Thoracic aorta (tissue), 2 donors: ENCODE measurements at places on chromosomes 2 and 18.

- DNase-seq: no peak
Observed at GRCh38 chr2:47373747-47374146, 29.2 kb upstream of the MSH2 start.

GRCh38 chr18:3967359-3968180 is 487.5 kb downstream of the DLGAP1 start:
- no peak for DNase-seq

- no peak for DNase-seq
Observed at GRCh38 chr2:226325526-226325925, 474.1 kb downstream of the IRS1 start.

- DNase-seq: no peak
Observed at GRCh38 chr2:187266147-187266546, 181.9 kb downstream of the CALCRL start.

- no peak for DNase-seq
Observed at GRCh38 chr2:159910951-159911350, 112.9 kb upstream of the CD302 start.

DNA sequence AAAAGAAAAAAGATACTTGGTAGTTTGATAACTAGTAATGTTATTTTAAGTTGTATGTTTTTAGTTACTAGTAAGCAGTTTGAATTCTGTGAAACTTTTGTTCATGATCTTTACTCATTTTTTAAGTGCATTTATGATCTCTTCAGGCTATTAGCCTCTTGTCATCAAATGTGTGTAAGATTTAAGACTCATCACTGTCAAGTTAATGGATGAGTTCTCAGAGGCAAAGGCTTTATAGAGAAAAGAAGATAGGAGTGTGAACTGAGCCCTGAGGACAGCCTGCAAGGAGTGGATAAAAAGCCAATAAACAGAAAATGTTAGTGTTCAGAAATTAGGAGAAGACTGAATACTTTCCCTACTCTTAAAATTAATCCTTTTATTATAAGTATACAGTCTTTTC is 13.5 kb downstream of the NDUFV2 start:
- DNase-seq: no peak

GRCh38 chr2:104158191-104158590 is 695.7 kb upstream of the POU3F3 start:
- DNase-seq: no peak

GRCh38 chr2:46073540-46074046 is 223.6 kb upstream of the EPAS1 start:
- DNase-seq: no peak
